ENCODE measurements at places on chromosomes 4 and X.

DNA sequence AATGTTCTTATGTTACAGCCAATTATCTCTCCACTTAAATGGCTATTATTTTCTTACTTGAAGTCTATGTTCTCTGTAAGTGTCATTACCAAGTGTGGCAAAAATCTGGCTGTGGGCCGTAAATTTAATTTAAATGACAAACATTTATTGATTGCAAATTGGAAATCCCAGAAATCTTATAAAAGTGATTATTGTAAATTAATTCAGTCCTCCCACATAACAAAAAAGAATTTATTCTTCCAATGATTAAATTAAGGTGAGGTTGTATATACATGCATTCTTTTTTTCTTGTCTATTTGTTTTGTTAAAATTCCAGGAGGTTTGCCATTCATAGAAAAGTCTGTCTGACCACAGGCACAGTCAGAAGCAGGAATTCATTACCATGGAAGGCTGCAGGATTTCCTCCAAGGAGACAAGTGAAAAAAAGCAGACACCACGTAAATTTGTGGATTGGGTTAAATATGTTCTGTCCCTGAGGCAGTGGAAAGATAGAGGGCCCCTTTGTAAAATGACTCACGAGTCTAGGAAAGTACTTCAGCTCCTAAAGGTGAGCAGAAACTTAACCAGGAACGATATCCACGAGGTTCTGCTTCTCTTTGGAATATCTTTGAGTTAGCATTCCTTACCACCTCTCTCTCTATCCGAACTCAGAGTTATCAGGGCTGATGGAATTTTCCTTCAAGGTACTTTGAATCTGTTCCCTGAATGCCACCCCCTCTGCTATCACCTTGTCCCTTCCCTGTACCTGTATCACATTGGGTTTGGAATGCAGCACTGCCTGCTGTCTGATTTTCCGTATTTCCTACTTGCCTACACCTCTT is 10.7 kb downstream of the PPARGC1A start:
- DNase-seq, result no peak

- no peak for DNase-seq
Measured at GRCh38 chr4:141065872-141066271, 67.4 kb downstream of the RNF150 start.

GRCh38 chrX:34563804-34564203 is 93.3 kb downstream of the TMEM47 start:
- no peak for DNase-seq

- no peak for DNase-seq
Measured at GRCh38 chr4:78360466-78360865, 191.1 kb upstream of the ANXA3 start.

DNA sequence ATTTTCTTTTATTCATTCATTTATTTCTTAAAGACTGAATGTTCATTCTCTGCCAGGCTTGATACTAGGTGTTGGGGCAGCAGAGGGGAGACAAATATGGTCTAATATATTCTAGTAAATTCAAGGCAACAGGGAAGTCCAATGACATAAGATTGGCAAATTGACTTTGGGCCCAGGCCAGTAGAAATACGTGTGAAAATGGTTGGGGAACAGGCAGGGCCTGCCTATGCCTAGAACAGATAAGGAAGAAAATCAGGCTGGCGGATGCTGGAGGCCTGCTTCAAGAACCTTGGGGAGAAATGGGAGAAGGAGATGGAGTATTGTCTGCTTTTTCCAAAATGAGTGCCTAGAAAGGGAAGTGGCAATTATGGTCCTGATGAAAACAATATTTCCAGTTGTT is 108.6 kb downstream of the RTL5 start:
- DNase-seq, result no peak

DNA sequence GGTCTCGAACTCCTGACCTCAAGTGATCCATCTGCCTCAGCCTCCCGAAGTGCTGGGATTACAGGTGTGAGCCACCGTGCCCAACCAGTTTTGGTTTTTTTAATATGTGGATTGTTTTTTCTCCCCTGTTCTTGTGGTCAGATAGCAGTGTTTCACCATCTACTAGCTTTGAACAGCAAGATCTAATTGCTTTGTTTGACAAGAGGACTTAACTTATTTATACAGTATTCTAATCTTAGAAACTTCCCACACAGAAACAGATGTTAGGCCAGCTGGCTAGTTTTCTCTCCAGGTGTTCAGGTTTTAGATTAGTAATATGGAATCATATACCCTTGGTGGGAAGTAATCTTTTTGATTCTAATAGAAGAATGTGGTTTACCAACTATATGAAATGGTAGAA is 12.9 kb downstream of the ING2 start:
- no peak for DNase-seq

GRCh38 chrX:107659768-107660167 is 31.5 kb downstream of the PRPS1 start:
- no peak for DNase-seq

DNA sequence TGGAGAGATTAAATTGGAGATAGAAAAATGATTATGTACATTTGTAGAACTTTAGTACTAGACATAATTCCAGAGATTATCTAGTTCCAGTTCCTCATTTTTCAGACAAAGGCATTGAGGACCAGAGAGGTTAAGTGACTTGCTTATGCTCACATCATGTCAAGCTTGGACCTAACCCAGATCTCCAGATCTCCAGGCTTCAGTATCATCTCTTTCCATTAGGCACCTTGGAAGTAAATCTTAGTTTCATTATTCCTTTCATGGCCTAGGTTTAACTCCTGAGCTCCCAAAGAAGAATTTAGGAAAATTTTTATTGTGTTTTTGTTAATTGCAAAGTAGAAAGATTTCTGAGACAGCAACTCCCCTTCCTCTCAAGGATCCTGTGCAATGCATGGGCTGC is 148.8 kb downstream of the GATB start:
- DNase-seq, result no peak

GRCh38 chrX:133555782-133556458 is 140.6 kb upstream of the GPC4 start:
- DNase-seq, result no peak

DNA sequence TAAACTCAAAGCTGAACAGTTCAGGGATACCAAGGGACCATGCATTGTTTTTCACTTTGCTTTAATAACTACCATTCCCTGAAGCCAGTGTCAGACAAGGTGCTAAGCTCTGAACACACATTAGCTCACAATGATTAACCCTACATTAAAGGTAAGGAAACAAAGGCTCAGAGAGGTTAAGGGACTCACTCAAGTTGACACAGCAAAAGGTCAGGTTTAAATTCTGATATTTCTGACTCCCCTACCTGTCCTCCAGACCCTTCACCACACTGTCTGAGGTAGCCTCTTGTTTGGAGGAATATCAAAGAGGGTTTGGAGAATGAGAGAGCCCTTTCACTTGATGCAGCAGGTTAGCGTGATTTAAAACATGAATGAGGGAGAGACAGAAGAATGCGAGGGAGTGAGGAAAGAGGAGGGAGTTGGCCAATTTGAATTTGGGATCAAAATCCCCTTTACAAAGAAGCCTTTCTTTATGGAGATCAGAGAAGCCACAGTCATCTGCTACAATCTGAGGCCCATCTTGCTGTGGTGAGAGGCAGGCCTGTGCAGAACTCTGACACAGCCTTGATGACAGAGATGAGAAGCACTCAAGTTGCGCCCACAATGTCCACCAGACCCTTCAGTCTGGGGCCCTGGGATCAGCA is 103.5 kb downstream of the FHDC1 start:
- DNase-seq, result no peak

- DNase-seq, result no peak
Measured at GRCh38 chr4:124948976-124949597, 236.6 kb upstream of the ANKRD50 start.

GRCh38 chr4:158410272-158410671 is 111.4 kb upstream of the RXFP1 start:
- no peak for DNase-seq

GRCh38 chr4:157722146-157722545 is 450.7 kb downstream of the GASK1B start:
- no peak for DNase-seq

DNA sequence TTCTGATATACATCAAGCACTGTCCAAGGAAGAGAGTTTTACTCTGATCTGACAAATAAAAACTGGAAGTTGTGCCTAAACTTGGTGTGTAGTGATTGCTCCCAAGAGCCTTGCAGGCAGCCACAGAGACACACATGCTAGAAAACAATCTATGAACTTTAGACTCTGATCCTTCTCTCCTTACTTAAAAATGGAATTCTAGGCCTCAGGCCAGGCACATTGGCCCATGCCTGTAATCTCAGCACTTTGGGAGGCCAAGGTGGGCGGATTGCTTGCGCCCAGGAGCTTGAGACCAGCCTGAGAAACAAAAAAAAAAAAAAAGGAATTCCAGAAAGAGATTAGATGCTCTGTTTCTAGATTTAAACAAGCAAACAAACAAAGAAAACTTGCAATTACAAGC is 45.6 kb upstream of the S100G start:
- DNase-seq, result no peak

DNA sequence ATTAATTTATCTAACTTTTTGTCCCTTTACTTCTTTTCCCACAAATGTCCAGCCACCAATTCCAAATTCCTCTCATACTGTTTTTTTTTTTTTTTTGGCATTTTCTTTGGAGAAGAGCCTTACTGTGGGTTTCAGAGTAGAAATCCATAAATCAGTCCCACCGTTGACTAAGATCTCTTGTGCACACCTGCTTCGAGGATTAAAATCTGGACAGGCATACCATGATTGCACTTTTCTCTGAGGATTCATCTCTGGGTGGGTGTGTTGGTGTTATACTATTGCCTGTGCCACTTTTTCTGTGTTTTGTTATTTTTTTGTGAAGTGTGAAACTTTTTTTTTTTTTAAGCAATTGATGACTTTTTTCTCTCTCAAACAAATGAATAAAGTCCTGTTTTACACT is 13.2 kb downstream of the PRDM8 start:
- DNase-seq, result no peak

GRCh38 chr4:10095296-10095991 is 21.2 kb downstream of the WDR1 start:
- DNase-seq, result no peak

DNA sequence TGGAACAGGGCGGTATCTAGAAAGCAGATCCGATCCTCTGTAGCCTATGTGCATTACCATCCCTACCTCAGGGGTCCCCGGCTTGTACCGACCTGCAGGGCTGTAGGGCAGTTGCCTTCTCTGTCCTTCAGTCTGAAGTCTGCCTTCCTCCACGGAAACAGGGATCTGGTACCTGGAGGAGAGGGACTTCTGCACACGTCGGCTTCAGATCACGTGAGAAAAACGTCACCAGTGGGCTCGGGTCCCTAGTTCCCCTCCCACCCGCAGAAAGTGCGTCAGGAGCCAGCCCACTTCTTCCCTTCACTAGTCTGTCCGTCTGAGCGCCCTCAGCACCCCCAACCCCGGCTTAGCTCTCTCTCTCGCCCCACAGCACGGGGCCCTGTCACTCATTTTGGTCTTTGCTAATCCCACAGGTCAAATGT is at the start of gene TCEAL5:
Gene TCEAL5, minus strand, starts transcription at position 170 of the 422 bp plus-strand sequence. CDS start 2,187 bp downstream, outside the sequence.
- DNase-seq, result no peak

DNA sequence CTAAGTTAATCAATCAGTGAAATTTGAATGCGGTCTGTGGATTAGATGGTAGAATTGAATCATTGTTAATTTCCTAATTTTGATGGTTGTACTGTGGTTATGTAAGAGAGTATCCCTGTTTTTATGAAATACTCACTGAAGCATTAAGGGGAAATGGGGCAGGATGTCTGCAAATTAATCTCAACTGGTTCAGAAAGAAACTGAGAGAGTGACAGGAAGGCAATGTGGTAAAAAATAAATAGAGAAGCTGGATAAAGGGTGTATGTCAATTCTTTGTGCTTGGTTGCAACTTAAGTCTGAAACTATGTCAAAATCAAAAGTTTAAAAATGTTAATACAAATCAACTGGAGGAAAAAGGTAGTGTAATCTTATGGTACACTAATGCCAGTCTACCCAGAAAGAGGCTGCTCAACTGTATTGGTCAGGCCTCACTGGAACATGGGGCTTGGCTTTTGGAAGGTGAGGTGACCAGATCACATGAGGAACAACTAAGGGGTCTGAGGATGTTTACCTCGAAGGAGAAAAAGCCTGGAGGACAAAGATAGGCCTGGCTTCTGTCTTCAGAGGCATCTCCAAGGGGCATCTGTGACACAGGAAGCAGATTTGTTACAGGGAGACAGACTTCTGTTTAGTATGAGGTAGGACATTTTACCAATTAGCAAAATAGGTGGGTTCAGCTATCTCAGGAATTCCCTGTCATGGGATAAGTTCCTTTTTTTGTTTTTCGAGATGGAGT is 83.1 kb downstream of the DLG3 start:
- no peak for DNase-seq

DNA sequence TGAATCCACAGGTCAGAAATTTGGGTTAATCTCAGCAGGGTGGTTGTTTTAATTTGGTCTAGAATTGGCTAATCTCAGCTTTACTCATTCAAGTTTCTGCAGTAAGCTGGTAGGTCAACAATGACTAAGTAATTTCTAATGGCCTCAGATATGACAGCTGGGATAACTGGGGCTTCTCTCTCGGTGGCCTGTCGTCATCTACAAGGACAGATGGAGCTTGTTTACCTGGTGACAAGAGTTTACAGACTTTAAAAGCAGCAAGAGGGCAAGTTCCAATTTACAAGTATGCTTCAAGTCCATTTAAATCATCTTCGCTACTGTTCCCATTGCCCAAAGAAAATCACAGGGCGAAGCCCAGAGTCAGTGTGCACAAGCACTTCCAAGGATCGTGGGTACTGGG is 453.9 kb downstream of the PDHA2 start:
- no peak for DNase-seq

- DNase-seq, result no peak
Measured at GRCh38 chr4:175380841-175381240, 431.2 kb downstream of the GPM6A start.

- DNase-seq, result no peak
Measured at GRCh38 chr4:24529555-24529954, 54.8 kb downstream of the DHX15 start.

DNA sequence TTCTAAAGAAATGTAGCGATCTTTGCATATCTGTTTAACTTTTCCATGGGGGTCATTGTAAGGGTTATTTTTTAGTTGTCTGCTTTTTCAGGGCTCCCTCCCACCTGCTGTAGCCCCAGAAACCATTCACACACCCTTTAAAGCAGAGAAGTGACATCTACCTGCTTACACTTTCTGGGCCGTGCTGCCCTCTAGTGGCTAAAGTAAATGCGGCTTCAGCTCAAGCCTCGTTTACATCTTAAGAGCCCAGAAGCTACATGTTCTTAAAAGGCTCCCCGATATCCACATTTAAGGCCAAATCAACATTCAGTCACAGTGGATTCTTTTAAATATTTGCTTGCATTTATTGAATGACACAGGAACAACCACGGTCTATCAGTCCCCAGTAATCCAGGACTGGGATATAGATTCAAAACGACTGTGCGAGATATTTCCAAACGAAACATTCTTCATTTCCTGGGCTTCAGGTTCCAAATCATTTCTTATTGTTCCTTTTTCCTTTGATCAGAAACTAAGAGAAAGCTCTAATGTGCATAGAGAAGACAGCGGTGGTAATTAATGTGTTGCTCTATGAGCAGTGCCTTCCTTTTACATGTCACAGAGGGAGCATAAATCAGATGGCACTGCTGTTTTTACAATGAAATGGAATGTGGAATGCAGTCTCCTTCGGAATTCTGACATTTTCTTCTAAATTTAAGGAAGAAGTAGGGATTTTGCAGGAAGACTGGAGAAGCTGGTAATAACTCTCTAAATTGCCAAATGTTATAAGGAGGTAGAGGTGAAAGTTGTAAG is 119.9 kb downstream of the RASGEF1B start:
- peak; percentile 63 for DNase-seq

GRCh38 chr4:144809056-144809640 is 163.2 kb downstream of the HHIP start:
- no peak for DNase-seq

- DNase-seq, result no peak
Measured at GRCh38 chrX:105715746-105716145, 106.6 kb upstream of the NRK start.
